ENCODE measurements at places on chromosomes 7 and 10.
A peak's percentile ranks its signal among the peaks of the same experiment; 100 is the strongest.

- DNase-seq, result no peak
Observed at GRCh38 chr10:79339266-79339665, 8.0 kb upstream of the PPIF start.

DNA sequence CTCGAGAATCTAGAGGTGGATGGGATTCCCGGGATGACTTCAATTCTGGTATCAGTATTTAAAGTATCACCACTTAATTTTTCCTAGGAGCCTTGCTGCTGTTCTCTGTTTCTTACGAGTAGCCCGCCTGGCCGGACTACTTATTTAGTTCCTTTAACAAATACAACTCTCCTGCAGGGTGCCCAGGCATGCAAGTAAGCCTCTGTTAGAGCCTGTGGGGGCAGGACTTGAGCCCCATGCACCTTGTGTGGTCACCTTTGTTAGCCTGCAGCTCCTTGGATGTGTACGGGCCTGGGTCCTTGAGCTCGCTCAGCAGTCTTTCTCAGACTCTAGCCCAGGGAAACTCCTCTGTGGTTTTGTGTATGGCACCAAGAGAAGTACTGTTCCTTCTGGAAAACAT lies 16.1 kb downstream of the EIF4H start:
- no peak for DNase-seq

DNA sequence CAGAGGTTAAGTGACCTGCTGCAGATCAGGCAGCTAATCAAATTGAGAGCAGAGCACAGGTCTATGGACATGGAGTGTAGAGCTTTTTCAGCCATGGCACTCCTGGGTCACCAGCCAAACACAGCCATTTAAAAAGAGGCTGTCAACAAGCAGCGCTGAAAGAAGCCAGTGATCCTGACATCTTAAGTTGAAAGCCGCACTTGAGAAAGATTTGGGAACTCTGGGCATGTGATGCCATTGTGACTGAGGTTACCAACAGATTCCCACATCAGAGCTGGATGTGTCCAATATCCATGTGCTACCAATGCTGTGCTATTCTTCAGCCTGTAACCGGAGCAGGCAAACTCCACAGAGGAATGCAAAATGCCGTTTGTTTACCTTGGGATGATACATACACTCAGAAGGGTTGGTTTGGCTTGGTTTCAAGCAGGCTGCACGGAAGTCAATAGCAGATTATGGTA lies 56.2 kb upstream of the ABLIM1 start:
- DNase-seq, result no peak

GRCh38 chr10:5963591-5963990 lies 13.8 kb downstream of the IL15RA start:
- peak; percentile 45 for DNase-seq

- no peak for DNase-seq
Observed at GRCh38 chr7:100971111-100972001, 2.0 kb downstream of the MUC12 start.

GRCh38 chr10:72687035-72687434 lies 4.9 kb upstream of the MCU start:
- no peak for DNase-seq

- DNase-seq, result no peak
Observed at GRCh38 chr10:54985732-54986131, 184.7 kb upstream of the PCDH15 start.

- no peak for DNase-seq
Observed at GRCh38 chr7:90655566-90655965, 59.4 kb downstream of the CDK14 start.

GRCh38 chr10:100019787-100020141 lies 10.0 kb upstream of the DNMBP start:
- DNase-seq, result no peak

DNA sequence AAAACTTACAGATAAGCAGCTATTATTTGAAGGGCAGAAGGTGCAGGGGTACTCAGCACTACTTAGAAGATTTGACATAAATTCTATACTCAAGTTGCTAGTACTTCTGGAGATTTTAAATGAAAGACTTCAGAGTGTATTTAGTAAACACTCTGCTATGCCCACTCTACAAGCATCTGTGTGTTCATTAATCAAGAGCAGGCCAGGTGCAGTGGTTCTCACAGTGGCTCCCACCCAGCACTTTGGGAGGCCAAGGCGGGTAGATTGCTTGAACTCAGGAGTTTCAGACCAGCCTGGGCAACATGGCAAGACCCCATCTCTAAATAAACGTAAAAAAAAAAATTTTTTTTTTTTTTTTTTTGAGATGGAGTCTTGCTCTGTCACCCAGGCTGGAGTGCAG lies 38.9 kb upstream of the TOMM7 start:
- DNase-seq, result no peak

DNA sequence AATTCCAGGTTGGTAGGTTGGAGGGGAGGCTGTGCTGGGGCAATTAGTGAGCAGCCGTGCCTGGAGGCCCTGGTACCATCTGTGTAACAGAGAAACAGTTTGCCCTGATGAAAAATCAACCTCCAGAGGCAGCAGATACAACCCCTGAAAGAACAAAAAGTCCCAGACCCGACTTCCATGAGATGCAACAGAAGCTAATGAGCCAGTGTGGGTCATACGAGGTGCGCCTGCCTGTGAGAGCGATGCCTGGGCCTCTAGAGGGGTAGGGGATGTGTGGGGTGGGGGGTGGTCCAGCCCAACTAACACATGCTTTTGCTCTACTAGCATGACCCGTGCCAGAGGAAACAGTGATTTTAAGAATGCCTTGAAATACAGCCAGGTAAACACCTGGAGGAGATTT lies 39.3 kb downstream of the CELF2 start:
- no peak for DNase-seq

DNA sequence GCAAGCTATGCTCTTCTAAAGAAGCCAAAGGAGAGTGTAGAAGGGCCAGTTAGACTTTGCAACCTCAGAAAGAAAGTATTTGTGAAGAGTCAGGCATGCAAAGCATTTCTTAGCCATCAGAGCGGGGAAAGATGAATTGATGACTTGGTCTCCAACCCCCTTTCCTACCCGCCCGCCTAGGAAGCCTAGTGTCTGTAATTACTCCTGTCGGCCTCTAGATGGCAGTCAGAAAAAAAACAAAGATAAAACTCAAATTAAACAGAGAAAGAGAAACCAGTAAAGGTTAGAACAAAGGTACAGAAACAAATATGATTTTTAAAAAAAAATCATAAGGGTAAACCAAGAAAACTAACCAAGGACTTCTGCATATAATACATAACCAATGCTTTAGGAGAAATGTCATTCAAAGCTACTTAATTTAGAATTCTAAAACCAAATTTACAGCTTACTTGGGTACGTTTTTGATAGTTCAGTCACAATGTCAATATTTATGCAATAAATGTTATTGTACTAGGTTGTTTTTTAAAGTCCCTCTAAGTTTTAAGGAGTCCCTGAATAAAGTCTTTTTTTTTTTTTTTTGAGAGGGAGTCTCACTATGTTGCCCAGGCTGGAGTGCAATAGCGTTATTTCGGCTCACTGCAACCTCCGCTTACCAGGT lies 97.6 kb downstream of the LYZL1 start:
- DNase-seq, result no peak

DNA sequence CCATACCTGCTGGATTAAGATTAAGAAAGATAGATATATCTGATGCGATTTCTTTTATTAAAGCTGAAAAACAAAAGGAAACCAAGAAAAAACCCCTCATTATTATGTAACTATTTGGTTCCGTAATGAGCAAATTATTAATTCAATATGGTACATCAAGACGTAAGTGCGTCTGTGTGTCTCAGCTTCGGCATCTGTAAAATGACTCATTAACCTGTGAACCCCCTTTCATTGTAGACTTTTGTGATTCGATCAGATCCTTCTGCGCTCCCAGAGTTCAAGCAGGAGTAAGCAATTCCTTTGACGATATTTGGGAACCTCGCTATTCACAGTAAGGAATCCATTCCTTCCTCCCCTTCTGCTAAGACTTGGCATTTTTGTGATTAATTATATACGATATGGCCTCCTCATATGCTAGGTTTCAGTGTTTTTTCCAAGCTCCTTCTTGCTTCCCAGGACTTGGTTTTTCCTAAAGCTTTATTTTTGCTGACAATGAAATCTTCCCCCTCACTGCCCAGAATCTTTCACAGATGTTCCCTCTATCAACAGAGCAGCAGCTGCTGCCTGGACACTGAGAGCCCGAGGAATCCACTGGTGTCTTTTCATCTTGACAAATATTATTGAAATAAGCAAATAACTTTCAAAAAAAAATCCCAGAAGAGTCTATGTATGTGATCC lies 171.7 kb upstream of the CELF2 start:
- no peak for DNase-seq

- DNase-seq, result no peak
Observed at GRCh38 chr7:103141753-103142404, 7.0 kb downstream of the NAPEPLD start.

- DNase-seq, result no peak
Observed at GRCh38 chr7:90648107-90648506, 52.0 kb downstream of the CDK14 start.

- no peak for DNase-seq
Observed at GRCh38 chr10:86649471-86650150, 4.7 kb upstream of the OPN4 start.

GRCh38 chr10:103648636-103649532 lies 155.4 kb downstream of the NEURL1 start:
- peak; percentile 91 for DNase-seq

DNA sequence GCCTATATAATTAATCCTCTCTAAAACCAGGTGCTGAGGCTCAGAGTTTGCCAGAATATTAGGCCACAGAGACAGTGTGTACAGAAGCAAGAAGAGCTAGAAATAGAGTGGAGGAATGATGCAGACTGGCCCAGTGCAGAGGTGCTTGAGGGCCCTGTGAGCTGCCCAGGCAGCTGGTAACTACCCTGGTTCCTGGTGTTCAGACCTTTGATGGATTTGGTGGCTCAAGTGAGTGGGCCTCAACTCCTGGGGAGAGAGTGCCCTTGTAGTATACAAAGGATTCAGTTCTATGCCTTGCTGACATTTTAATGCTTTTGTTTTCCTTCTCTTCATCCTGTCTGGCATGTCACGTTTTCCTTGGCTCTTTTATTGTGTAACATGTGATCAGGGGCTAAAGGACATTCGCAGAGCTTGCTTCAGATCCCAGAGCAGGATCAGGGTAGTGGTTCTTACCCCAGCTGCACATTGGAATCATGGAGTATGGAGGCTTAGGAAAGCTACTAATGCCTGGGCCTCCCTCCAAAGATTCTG lies 20.0 kb downstream of the LRRC4 start:
- no peak for DNase-seq

GRCh38 chr7:155653803-155654202 lies 9.3 kb downstream of the RBM33 start:
- DNase-seq, result no peak

- DNase-seq, result no peak
Observed at GRCh38 chr7:69335331-69335730, 262.9 kb upstream of the AUTS2 start.

GRCh38 chr10:122894261-122894944 lies 15.0 kb upstream of the FAM24B start:
- no peak for DNase-seq

DNA sequence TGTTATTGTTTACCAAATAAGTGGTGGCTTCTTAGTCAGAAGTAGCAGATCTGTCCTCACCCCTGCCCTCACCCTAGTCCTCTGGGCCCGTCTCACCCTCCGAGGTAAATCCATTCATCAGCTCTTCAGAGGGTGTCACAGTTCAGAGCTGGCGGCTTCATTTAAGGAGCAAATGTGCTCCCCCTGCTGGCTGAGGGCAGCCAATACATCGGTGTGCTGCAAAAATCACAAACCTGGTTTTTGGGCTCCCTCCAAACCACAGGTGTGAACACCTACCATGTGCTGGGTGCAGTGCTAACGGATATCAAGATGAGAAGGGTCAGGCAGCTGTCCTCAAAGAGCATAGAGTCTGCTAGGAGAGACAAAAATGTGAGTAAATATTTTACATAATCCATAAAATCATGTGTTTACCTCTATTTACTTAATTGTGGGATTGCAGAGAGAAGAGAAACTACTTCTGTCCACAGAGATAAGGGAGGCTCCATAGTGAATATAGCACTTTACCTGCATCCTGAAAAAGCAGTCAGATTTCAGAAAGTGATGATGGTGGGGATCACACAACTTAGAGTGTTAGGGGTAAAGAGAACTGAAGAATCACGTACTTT lies 15.5 kb upstream of the CRTAC1 start:
- peak; percentile 68 for DNase-seq

GRCh38 chr10:44017483-44018145 lies 367.3 kb downstream of the CXCL12 start:
- DNase-seq, result no peak

GRCh38 chr7:159142730-159143129 lies 1.9 kb downstream of the VIPR2 start:
- DNase-seq, result no peak

GRCh38 chr7:51973071-51973470 lies 656.5 kb upstream of the COBL start:
- DNase-seq, result no peak

DNA sequence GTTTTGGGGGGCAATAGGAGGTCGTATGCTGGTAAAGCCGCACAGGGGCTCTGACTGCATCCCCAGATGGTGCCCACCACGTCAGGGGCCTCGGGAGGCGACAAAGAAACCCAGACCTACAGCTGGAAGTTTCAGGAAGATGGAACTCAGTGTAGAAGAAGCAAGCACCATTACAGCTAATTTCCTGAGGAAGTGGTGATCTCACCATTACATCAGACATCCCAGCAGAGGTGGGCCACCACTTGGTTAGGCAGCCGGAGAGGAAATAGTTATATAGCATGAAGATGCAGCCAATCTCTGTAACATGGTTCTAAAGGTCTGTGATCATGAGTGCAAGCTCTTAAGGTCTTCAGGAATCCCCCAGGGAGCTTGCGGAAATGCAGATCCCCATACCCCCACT lies 127.3 kb upstream of the PCBD1 start:
- no peak for DNase-seq

- DNase-seq, result no peak
Observed at GRCh38 chr7:27297356-27297755, 54.8 kb downstream of the EVX1 start.

- no peak for DNase-seq
Observed at GRCh38 chr10:78169214-78169613, 135.6 kb downstream of the RPS24 start.

DNA sequence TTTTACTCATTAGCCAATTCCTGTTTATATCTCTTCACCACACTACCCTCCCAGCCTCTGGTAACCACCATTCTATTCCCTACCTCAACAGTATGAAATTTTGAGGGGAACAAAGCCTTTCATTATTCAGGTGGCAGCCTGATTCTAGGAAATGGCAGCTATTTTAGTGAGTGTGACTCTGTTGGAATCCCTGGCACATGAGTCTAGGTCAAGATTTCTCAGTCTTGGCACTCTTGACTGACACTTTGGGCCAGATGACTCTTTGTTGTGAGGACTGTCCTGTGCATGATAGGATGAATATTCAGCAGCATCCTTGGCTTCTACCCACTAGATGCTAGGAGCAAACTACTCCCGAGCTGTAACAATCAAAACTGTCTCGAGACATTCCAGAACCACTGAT lies 322.8 kb upstream of the PHYHIPL start:
- DNase-seq, result no peak

DNA sequence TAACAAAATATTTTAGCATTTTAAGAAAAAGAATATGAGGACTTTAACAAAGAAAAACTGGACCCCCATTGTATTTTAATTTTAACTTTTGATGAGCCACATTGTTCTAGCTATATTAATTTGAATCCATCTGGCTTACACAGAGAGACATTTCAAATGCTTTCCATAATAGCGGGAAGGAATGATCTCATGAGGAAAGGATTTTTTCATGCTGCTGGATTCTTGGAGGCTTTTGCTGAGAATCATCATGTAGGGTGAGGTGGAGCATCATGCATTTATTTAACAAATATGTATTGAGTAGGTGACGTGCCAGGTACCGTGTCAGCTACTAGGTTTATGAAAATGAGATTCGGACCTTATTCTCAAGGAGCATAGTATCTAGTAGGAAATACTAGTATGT lies 1006.3 kb downstream of the SORCS1 start:
- DNase-seq, result no peak

GRCh38 chr10:29959586-29959985 lies 99.8 kb downstream of the JCAD start:
- no peak for DNase-seq

Measured in ascending aorta (tissue), 2 donors.